Coronary artery (tissue), 2 donors: ENCODE measurements at places on chromosomes 16 and 17.

- no peak for DNase-seq
Observed at GRCh38 chr16:85046472-85046916, 18.9 kb downstream of the KIAA0513 start.

DNA sequence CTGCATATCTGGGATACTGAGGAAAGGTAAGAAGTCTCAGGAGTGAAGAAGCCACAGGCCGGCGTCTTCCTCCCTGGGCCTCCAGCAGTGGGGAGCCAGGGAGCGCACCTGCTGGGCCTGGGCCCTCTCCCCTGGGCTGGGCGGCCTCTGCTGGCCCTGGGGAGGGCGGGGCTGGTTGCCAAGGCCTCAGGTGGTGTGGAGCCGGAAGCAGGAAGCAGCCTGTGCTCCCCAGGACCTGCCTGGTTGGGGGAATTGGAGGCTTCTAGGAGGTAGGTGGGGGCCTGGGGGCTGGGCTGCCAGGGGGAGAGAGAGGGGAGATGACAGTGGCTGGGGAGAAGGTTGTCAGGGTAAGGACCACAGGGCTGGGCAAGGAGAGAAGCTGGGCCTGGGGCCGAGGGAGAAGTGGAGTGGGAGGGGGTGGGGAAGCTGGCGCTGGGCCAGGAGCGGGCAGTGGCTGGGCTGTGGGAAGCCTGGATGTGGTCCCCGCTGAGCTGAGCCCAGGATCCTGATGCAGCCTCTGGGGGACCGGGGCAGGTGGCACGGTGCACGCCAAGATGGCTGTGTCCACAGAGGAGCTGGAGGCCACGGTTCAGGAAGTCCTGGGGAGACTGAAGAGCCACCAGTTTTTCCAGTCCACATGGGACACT lies at the start of gene SMIM22:
Gene SMIM22 (plus strand): TSS at position 189 of the 647 bp plus-strand sequence. CDS start 366 bp downstream, at position 555.
- DNase-seq: no peak

DNA sequence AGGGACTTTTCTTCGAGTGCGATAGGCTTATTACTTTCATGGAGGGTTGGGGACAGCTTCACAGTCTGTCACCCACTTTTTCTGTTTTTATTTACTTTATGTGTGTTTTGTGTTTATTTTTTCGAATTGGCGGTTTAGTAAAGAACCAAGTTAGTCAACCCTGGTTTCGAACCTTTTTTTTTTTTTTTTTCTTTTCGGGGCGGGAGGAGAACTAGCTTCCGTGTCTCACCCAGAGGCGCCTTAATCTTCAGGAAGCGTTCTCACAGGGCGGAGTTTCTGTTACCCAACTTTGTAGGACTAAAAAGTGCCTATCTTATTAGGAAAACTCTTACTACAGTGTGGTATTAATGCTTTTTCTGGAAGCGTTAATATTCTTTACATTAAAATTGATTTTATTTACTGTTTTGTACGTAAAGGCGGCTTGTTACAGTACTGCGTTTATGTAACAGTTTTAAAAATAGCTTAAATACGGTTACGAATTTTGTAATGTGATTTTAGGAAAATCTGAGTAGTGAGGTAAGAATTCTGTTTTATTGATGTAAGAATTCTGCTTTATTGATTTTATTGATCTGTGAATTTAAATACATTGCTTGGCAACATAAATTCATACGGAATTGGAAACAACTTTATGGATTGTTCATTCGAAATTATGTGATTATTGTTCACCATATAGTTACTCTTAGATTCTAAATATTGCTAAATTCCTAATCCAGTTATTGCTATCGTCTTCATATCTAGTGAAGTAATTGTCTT lies 885 bp downstream of the ZNF207 start:
- no peak for DNase-seq

DNA sequence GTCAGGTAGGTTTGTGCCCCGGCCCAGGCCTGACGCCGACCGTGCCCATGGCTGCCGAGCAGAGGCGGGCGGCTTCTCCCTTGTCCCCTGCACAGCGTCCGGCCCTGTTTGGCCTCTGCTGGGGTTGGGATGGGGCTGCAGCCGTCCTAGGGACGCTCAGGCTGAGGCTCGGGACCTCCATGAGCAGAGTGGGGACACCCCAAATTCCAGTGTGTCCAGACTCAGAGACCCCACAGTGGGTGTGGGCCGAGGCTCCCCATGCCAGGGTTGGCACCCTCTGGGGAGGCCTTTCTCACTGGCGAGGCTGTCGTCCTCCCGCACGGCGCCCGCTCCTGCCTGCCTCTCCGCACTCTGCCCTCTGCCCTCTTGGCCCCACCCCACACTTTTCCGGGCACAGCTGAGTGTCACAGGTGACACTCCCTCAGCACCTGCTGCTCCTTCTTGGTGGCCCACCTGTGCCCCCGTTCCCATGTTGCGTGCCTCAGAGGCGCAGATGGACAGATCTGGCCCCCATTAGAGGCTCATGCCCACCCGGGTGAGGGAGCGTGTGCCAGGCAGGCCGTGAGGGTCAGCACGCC lies 16.1 kb downstream of the TRAF7 start:
- DNase-seq: no peak

GRCh38 chr17:9331279-9332131 lies 244.1 kb downstream of the STX8 start:
- no peak for DNase-seq

DNA sequence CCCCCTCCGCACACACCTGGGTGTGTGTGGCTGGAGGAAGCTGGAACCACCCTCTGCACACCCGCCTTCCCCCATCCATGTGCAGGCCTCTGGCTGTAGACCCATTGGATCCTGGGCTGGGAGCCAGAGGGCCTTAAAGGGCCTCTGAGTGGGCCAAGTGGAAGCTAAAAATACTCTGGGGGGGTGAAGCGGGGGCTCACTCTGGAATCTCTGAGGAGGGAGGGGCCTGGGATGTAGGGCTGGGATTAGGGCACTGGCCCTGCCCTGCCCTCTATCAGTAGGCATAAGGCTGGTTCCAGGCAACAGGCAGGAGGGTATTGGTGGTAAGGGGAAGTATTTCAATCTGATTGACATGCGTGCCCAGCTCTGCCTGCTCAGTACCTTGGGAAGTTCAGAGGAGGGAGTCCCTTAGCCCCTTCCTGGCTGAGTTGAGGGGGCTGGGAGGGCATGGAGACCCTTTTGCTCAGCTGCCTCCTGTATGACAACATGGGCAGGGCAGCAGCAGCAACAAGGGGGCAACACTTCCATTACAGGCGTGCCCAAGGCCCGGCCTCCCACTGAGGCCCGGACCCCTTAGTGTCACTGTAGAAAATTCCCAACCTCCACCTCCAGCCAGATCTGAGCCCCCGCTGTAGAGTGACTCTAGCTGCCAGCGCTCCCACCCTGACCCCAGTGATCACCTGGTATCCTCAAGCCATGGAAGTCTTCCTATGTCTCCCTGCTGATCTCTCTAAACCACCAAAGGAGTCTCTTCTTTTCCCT lies 5.2 kb downstream of the ITGA3 start:
- peak; percentile 93 for DNase-seq

GRCh38 chr17:82943751-82944150 lies 103.9 kb upstream of the ZNF750 start:
- peak; percentile 16 for DNase-seq

GRCh38 chr17:31294820-31295488 lies 2.1 kb downstream of the OMG start:
- no peak for DNase-seq

- DNase-seq: no peak
Observed at GRCh38 chr17:82316651-82317393, 586 bp downstream of the CD7 start.

DNA sequence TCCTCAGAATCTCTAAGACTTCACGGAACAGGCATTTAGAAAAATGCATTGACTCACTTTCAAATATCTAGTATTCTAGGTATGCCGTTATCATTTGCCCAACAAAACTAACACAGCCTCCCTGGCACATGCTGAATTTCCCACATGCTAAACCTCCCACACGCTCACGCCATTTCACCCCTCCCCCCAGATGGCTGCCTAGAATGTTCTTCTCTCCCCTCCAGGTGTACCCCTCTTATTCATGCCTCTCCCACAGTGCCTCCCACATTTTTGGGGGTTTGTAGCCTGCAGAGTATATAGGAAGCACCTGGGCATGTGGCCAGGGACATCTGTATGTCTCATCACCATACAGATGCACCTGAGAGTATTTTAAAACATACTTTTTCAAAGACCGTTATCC lies 38.2 kb upstream of the ICAM2 start:
- DNase-seq: no peak

- no peak for DNase-seq
Observed at GRCh38 chr17:75273977-75274708, 3.1 kb upstream of the MIF4GD start.

GRCh38 chr17:20073055-20073979 lies 64.2 kb downstream of the SPECC1 start:
- no peak for DNase-seq

DNA sequence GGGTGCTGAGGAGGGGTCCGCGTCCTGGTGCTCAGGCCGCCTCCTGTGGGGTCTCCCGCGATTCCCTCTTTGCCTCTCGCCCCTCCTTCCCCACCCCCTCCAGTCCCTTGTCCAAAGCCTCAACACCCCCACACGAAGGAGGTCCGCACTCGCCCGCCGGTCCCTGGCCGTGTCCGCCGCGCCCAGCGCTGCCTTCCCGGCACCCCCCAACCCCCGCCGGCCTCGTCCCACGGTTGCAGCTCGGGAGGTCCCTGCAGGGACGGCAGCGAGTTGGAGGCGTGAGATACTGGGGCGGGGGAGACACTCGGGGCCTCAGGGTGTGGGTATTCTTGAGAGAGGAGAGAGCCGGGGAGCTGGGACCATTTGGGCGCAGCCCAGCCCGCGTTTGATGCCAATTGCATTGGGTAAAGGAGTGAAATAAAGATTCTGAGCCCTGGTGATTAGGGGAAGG lies 468 bp downstream of the FLYWCH2 start:
- peak; percentile 79 for DNase-seq

GRCh38 chr16:66516509-66516807 lies 33.5 kb downstream of the TK2 start:
- no peak for DNase-seq

GRCh38 chr17:51947160-51947735 lies 211.3 kb downstream of the CA10 start:
- DNase-seq: no peak

GRCh38 chr17:77604301-77604972 lies 354.1 kb upstream of the TNRC6C start:
- DNase-seq: peak; percentile 69

DNA sequence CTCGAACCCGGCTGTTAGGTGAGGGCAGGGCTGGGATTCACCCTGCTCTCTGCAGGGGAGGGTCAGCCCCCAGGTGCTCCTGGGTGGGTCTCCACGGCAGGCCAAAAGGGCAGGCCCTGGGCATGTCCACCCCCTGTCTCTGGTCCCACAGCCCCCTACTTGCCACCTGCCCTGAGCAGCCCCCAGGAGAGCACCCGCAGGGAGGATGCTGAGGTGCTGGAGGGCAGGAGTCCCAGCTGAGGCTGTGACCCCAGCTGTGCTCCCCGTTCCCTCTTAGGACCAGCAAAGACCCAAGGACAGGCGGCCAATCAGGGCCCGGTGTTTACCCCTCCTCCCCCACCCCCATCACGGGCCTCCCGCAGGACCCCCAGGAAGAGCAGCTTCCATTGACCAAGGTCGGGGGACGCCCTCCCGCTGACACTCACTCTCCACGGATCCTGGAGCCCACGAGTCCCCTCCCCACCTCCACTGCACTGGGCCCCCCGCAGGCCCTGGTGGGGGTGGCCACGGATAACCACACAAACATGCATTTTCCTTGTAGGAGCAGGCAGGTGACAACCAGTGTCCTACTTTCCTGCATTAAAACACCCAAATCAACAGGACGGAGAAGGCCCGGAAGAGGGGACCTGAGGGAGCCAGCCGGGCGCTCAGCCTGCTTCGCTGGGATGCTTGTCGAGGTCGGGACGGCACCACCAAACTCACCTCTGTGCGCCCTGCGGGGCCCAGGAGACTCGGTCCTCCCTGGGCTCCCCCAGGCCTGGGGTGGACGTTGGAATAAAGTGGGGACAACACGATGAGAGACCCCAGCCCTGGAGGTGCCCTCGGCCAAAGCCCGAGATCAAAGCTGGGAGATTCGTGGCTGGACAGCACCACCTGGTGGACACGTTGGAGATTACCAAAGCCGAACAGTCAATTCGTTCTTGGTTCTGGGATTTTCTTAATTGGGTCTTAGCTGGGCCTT lies 22.5 kb upstream of the ENPP7 start:
- no peak for DNase-seq

GRCh38 chr17:4658478-4659305 lies 17.2 kb upstream of the ALOX15 start:
- DNase-seq: no peak
